CD4-positive, alpha-beta T cell (primary cell): ENCODE measurements at places on chromosomes 4 and X. TPM values are rescaled to one million over a fixed set of nuclear protein-coding genes. Genes with fewer than 3 reads are reported as not detected.

DNA sequence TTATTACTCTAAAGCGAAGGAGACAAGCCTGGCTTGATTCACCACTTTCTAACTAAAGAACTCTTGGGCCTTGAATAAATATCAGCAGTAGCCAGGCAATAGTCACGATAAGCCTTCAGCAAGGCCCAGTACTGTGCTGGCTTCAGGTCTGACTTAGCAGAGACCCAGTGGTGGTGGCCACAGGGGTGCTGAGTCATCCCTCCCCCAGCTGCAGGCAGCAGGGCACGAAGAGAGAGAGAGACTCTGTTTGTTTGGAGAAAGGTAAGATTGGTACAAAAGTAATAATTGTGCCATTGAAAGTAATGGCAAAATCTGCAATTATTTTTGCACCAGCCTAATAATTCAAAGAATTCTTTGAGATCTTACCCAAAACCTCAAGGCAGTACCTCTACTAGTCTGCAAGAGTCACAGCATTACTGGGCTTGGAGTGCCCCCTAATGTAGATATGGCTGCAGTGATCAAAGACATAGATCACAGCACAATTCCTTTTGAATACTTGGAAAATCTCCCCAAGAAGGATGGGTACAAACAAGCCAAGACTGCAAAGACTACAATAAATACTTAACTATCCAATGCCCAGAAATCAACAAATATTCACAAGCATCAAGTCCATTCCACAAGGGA, 159.5 kb upstream of the USP38 start:
- no peak for DNase-seq
- no peak overlapping the region for H3K4me3 ChIP-seq
- H3K27me3 ChIP-seq = peaks cover 4% of the 10 kb centered on the region
- no peaks in the 10 kb centered on the region for H3K36me3 ChIP-seq
- no peaks in the 10 kb centered on the region for H3K4me1 ChIP-seq

DNA sequence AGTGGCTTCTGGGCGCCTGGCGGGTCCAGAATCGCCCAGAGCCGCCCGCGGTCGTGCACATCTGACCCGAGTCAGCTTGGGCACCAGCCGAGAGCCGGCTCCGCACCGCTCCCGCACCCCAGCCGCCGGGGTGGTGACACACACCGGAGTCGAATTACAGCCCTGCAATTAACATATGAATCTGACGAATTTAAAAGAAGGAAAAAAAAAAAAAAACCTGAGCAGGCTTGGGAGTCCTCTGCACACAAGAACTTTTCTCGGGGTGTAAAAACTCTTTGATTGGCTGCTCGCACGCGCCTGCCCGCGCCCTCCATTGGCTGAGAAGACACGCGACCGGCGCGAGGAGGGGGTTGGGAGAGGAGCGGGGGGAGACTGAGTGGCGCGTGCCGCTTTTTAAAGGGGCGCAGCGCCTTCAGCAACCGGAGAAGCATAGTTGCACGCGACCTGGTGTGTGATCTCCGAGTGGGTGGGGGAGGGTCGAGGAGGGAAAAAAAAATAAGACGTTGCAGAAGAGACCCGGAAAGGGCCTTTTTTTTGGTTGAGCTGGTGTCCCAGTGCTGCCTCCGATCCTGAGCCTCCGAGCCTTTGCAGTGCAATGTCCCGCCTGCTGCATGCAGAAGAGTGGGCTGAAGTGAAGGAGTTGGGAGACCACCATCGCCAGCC, at the start of gene ATOH1:
Gene ATOH1, plus strand, starts transcription at position 422 of the 663 bp plus-strand sequence. Its CDS starts 174 bp downstream, at position 596.
- H3K27ac ChIP-seq = no peak within 1 kb of the TSS
- no peak for DNase-seq
- H3K36me3 ChIP-seq = no peaks in the 10 kb centered on the region
- no peak within 1 kb of the TSS for H3K4me3 ChIP-seq
- peaks cover 51% of the 10 kb centered on the region for H3K27me3 ChIP-seq

- no peak overlapping the region for H3K4me3 ChIP-seq
- no peaks in the 10 kb centered on the region for H3K27me3 ChIP-seq
- no peaks in the 10 kb centered on the region for H3K36me3 ChIP-seq
- DNase-seq = no peak
- no peaks in the 10 kb centered on the region for H3K4me1 ChIP-seq
- no peak overlapping the region for H3K27ac ChIP-seq
Measured at GRCh38 chr4:5037553-5038551, 13.4 kb upstream of the STK32B start.

- no peak for DNase-seq
- no peak overlapping the region for H3K4me3 ChIP-seq
- no peaks in the 10 kb centered on the region for H3K36me3 ChIP-seq
- no peak overlapping the region for H3K27ac ChIP-seq
- no peaks in the 10 kb centered on the region for H3K4me1 ChIP-seq
Measured at GRCh38 chr4:18051281-18051680, 29.7 kb upstream of the LCORL start.

GRCh38 chrX:15384304-15384703, at the start of gene VEGFD:
VEGFD (minus strand) TSS chrX:15384413; CDS start chrX:15383946, 467 bp downstream.
- no peak within 1 kb of the TSS for H3K4me3 ChIP-seq
- no peaks in the 10 kb centered on the region for H3K27me3 ChIP-seq
- no peaks in the 10 kb centered on the region for H3K36me3 ChIP-seq
- DNase-seq = no peak
- H3K4me1 ChIP-seq = no peaks in the 10 kb centered on the region

DNA sequence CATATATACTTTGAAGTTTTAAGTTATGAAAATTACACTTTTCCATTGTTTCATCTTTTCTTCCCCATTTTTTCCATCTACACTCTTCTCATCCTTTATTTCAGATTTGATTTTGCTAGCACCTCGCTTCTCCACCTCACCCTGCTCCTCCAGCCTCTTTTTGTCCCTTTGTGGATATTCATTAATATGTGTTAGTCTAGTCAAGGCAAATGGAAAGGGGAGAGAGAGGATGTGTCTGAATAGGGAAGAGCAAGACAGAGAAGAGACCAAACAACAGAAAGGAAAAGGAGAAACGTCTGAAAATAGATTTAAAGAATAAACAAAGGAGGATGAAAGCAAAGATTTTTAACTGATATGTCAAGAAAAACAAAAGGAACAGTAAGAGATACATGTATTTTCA, 24.1 kb downstream of the GPM6A start:
- H3K27ac ChIP-seq = no peak overlapping the region
- H3K36me3 ChIP-seq = no peaks in the 10 kb centered on the region
- no peak for DNase-seq
- no peaks in the 10 kb centered on the region for H3K27me3 ChIP-seq
- H3K4me1 ChIP-seq = no peaks in the 10 kb centered on the region

GRCh38 chr4:5569451-5569850, 138.9 kb downstream of the EVC2 start:
- H3K27ac ChIP-seq = no peak overlapping the region
- H3K27me3 ChIP-seq = no peaks in the 10 kb centered on the region
- H3K4me3 ChIP-seq = no peak overlapping the region
- H3K36me3 ChIP-seq = no peaks in the 10 kb centered on the region

- no peaks in the 10 kb centered on the region for H3K4me1 ChIP-seq
- peaks cover 4% of the 10 kb centered on the region for H3K36me3 ChIP-seq
- no peak overlapping the region for H3K4me3 ChIP-seq
- H3K27ac ChIP-seq = no peak overlapping the region
- no peak for DNase-seq
- H3K27me3 ChIP-seq = no peaks in the 10 kb centered on the region
Measured at GRCh38 chr4:77958897-77959296, 96.3 kb downstream of the MRPL1 start.

DNA sequence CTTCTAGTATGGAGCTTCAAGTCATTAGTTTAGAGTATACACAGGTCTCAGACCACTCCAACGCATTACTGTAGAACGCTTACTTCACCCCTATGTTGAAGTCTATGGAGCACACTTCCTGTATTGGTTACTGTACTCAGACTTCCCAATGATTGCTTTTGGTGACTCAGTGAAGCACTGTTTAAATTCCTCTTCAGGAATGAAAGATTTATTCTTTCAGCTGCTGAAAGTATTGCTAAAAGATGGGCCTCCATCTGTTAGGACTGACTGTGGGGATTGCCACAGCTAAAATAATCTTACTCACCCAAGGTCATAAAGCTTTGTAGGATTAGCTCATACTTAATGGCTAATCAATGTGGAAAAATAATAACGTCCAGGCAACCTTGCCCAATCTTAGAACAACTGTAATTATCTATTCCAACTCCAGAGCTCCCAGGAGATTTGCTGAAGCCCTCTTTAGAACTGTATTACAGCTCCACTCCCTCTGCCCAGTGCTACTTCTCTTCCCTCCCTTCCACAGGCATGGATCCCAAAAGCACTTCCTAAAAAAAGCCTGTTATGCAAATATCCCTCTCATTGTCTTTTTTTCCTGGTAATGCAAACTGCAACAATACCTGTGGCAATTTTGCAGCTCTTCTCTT, 281.9 kb upstream of the HS3ST1 start:
- H3K27ac ChIP-seq = no peak overlapping the region
- DNase-seq = no peak
- no peaks in the 10 kb centered on the region for H3K4me1 ChIP-seq
- no peaks in the 10 kb centered on the region for H3K36me3 ChIP-seq

- DNase-seq = no peak
- H3K4me1 ChIP-seq = peaks cover 10% of the 10 kb centered on the region
- H3K36me3 ChIP-seq = no peaks in the 10 kb centered on the region
- no peaks in the 10 kb centered on the region for H3K27me3 ChIP-seq
- H3K27ac ChIP-seq = no peak overlapping the region
Measured at GRCh38 chr4:87077914-87078585, 142.4 kb downstream of the KLHL8 start.

- H3K27ac ChIP-seq = no peak overlapping the region
- H3K4me1 ChIP-seq = no peaks in the 10 kb centered on the region
- H3K36me3 ChIP-seq = no peaks in the 10 kb centered on the region
- no peak overlapping the region for H3K4me3 ChIP-seq
- DNase-seq = no peak
- no peaks in the 10 kb centered on the region for H3K27me3 ChIP-seq
Measured at GRCh38 chr4:62096881-62097280, 896.8 kb downstream of the ADGRL3 start.

DNA sequence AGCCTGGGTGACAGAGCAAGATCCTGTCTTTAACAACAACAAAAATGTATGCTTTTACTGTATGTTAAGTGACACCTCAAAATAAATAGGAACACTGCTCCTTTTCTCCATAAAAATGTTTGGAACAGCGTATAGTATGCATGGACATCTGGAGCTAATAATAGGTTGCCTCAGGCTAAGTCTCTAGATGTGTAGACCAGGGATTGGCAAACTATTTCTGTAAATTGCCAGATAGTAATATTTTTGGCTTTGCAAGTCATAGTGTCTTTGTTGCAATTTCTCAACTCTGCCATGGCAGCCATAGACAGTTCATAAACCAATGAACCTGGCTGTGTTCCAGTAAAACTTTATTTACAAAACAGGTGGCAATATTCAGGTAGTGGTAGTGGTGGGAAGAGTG, 76.6 kb upstream of the CBLL2 start:
- no peaks in the 10 kb centered on the region for H3K36me3 ChIP-seq
- H3K27me3 ChIP-seq = no peaks in the 10 kb centered on the region
- no peak overlapping the region for H3K4me3 ChIP-seq

DNA sequence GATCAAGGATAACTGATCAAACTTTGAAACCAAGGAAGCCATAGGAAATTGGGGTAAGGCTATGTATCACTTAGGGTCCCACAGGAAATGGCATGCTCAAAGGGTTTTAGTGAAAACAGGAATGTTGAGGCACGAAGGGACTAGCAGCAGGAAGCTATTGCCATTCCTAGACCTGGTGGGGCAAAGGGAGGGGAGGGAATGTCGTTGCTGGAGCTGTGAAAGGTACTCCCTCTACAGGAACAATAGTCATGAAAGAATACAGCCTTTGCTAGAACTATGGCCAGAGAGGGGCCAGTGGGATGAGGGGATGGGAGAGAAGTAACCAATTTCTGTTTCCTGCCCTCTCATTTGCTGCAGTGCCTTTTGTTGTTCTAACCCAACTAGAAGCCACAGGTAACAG, 11.9 kb downstream of the REPS2 start:
- no peak overlapping the region for H3K27ac ChIP-seq
- no peaks in the 10 kb centered on the region for H3K36me3 ChIP-seq
- DNase-seq = no peak
- no peak overlapping the region for H3K4me3 ChIP-seq

DNA sequence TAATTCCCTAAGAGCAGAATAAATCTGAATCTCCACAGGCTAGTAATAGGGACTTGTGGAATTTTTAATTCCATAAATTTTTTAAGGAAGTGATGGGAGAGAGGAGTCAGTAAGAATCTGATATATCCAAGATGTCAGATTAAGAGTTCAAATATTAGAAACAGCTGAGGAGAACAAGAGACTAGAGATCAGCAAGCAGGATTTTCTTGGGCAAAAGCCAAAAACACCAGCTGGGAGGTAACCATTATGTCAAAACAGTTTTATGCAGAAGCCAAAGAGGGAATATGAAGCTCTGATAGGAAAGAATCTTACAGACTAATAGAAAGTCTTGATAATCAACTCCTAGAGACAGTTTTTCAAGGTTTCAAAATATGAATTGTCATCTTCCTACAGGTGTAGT, 72.2 kb upstream of the RBPJ start:
- no peaks in the 10 kb centered on the region for H3K4me1 ChIP-seq
- H3K4me3 ChIP-seq = no peak overlapping the region
- DNase-seq = no peak
- H3K27me3 ChIP-seq = no peaks in the 10 kb centered on the region
- H3K36me3 ChIP-seq = no peaks in the 10 kb centered on the region
- H3K27ac ChIP-seq = no peak overlapping the region

DNA sequence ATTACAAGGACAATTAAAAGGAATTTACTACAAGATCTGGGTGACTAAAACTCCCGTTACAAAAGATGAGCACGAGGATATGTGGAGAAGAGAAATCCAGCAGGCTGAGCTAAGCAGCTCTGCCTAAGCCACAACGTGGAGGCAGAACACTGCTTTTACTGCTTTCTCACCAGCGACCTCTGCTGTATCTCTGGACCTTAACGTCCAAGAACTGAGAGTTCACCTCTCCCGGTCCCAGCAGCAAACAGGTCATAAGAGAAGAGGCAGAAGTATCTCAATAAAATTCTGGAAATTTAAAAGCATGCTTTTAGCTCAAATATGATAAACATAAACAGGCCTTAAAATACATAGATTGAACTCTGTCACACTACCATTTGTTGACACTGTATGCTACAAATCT, 81.0 kb downstream of the ADGRA3 start:
- H3K27ac ChIP-seq = no peak overlapping the region
- H3K36me3 ChIP-seq = no peaks in the 10 kb centered on the region
- no peaks in the 10 kb centered on the region for H3K4me1 ChIP-seq
- no peaks in the 10 kb centered on the region for H3K27me3 ChIP-seq
- no peak for DNase-seq

- no peaks in the 10 kb centered on the region for H3K27me3 ChIP-seq
- H3K4me1 ChIP-seq = no peaks in the 10 kb centered on the region
- no peak for DNase-seq
- no peak overlapping the region for H3K4me3 ChIP-seq
- no peaks in the 10 kb centered on the region for H3K36me3 ChIP-seq
Measured at GRCh38 chrX:7801711-7802110, 41.3 kb upstream of the VCX start.

DNA sequence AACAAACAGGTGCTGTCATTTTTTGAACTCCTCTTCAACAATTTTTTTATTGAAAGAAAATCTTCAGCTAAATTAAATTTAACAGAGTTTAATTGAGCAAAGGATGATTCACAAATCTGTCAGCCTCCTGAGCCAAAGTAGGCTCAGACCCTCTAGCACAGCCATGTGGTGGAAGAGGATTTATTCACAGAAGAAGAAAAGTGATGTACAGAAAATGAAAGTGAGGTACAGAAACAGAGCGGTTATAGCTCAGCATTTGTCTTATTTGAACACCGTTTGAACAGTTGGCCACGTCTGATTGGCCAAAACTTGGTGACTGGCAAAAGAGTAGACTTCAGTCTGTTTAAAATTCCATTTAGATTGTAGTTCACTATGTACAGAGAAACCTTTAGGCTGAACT, 217.3 kb downstream of the SPANXN1 start:
- no peak for DNase-seq
- no peaks in the 10 kb centered on the region for H3K4me1 ChIP-seq
- H3K27ac ChIP-seq = no peak overlapping the region
- H3K36me3 ChIP-seq = no peaks in the 10 kb centered on the region

The PHKA1 gene
- 0.39 TPM for total RNA-seq

The L1CAM gene
- total RNA-seq = 1.2 TPM
